ENCODE measurements at places on chromosomes 4 and X. TPM values are rescaled to one million over a fixed set of nuclear protein-coding genes. Genes with fewer than 3 reads are reported as not detected.
A peak's percentile ranks its signal among the peaks of the same experiment; 100 is the strongest.

MGAT4D gene
- not detected for total RNA-seq

ARMCX1 gene
- total RNA-seq: not detected

HSFX4 gene
- total RNA-seq: not detected

GRCh38 chr4:156169011-156169410 is 215.3 kb upstream of the CTSO start:
- peak; percentile 76 for DNase-seq

HPGDS gene
- total RNA-seq: not detected

TMEM255A gene
- not detected for total RNA-seq

DCAF4L1 gene
- total RNA-seq: 0.72 TPM

GRCh38 chrX:9619581-9619980 is 146.1 kb downstream of the GPR143 start:
- no peak for DNase-seq

Measured in MCF 10A (cell line).